ENCODE measurements at places on chromosomes 7 and 10.

- no peak for DNase-seq
Measured at GRCh38 chr10:43084812-43085211, 7.9 kb downstream of the RET start.

- no peak for DNase-seq
Measured at GRCh38 chr7:108723381-108723814, 153.7 kb downstream of the DNAJB9 start.

GRCh38 chr10:29583674-29584073 lies 51.1 kb downstream of the SVIL start:
- DNase-seq = no peak

DNA sequence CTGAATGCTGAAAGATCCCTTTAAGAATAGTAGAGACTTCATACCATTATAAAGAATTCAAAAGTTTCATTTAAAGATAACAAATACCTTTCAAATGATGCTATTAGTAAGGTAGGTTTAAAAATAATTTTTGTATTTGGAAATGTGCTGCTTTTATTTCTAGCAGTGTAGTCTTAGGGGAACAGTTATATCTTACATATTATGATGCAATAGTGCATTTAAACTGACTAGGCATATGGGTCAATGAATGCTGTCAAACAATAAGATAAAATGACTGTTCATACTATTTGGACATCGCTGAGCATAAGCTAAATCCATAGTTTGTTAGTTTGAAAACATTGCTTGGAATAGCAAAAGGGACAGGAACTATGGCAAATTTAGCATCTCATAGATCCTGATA lies 354.8 kb upstream of the SEMA3A start:
- no peak for DNase-seq

DNA sequence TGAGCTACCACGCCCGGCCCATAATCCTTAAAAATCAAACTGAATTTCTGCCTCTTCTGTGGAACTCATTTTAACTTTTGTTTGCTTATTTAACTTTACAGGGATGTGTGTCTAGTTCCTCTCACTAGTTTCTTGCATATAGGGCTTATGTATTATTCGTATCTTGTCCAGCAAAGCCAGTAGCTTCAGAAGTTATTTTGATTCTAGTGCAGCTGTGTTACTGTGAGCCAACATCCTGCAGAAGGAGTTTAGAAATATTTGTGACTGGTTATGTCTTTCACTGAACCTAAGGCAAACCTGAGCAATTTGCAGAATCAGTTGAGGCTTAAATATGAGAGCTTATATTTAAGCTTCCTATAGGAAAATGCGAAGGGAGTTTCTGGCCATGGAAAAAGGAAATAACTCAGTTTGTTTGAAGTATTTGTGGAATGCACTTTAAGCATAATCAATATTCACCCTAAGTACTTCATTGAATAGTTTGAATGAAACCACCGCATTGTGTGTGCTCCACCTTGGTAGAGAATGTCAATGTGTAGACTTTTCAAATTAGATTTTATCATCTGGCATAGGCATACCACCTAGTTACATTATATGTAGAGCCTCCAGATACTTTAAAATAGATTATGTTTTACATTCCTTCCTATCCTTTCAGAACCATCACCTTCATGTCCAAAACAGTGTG lies 90.8 kb downstream of the MCU start:
- no peak for DNase-seq

- no peak for DNase-seq
Measured at GRCh38 chr7:74452748-74453321, 871 bp upstream of the GTF2IRD1 start.

DNA sequence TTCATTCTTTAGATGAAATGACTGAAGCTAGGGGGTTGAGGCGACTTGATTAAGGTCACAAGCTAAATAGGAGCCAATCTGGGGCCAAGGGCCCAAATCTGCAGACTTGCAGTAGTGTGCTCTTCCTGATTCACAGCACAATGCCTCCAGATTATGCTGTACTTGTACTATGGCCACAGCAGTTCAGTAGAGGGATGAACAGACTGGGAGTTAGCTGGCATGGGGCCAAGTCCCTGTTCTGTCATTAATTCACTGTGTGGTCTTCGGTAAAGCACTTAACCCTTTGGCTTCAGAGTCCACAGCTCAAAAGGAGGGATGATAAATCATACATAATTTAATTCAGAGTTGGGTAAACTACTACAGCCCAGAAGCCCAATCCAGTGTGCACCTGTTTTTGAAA lies 196.8 kb downstream of the XPNPEP1 start:
- no peak for DNase-seq

DNA sequence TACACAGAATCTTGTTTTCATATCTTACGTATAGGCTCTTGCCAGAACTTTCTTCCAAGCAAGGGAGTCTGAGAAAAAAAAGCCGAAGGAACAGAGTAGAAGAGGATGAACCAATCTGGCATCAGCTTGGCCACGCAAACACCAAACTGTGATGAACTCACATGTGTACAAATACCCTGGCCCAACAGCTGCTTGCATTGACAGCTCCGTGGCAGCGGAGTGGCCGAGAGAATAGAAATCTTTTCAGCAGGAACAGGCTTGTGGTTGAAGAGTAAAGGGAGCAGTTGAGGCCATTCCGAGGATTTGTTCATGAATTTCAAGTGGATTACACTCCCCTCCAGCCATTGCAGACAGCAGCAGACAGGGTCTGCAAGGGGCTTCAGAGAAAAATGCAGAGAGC lies 173.8 kb upstream of the PLXNA4 start:
- DNase-seq = no peak

DNA sequence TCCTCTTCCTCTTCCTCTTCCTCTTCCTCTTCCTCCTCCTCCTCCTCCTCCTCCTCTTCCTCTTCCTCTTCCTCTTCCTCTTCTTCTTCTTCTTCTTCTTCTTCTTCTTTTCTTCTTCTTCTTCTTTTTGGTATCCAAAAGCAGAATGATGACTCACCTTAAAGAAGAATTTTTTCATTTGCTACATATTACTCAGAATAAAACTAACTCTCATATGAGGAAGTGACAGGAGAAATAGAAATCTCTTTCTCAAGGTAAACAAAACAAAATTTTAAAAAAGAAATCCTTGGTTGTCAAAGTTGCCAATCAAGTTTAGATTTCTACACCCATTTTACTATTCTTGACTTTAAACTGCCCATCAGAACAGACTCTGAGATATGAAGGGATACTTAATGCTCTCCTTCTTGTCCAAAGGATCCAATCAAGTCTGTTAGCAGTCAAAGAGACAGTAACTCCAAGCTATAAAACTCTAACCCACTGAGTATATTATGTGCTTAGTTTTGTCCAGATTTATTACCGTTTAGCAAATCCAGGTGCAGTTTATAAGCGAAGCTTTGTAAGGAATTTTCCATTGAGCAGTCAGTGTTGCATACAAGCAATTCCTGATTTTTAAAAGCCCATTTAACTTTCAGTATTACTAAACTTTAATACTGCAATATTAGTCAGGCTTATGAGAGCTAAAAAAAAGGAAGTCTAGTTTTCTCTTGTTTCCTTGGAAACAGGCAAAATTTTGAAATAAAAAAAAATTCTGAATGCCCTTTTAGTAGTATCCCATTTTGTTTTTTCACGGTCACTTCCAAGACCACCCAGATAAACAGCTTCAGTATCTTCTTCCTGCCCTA lies 43.1 kb upstream of the SNX13 start:
- DNase-seq = no peak

DNA sequence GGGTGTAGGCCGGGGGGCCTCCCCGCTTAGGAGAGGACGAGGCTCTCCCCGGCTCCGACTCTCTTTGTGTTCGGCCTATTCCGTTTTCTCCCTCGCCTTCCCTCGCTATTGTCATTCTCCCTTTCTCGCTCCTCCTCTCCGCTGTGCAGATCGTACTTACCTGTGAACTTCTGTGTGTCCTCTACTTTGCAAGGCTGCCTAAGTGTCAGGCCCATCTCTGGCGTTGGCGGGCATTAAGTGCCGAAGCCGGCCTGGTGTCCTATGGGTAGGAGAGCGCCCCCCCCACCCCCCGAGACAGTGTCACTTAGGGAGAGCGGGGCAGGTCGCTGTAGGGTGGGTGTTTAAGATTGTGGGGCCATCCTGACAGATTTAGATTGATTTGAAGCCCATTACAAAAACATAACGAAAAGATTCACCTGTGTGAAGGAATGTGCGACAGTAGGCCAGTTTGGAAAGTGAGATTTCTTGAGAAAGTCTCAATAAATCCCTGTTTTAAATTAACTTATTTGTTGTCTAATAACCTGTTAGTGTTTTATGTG lies 579 bp downstream of the RBM33 start:
- DNase-seq = peak; percentile 14

DNA sequence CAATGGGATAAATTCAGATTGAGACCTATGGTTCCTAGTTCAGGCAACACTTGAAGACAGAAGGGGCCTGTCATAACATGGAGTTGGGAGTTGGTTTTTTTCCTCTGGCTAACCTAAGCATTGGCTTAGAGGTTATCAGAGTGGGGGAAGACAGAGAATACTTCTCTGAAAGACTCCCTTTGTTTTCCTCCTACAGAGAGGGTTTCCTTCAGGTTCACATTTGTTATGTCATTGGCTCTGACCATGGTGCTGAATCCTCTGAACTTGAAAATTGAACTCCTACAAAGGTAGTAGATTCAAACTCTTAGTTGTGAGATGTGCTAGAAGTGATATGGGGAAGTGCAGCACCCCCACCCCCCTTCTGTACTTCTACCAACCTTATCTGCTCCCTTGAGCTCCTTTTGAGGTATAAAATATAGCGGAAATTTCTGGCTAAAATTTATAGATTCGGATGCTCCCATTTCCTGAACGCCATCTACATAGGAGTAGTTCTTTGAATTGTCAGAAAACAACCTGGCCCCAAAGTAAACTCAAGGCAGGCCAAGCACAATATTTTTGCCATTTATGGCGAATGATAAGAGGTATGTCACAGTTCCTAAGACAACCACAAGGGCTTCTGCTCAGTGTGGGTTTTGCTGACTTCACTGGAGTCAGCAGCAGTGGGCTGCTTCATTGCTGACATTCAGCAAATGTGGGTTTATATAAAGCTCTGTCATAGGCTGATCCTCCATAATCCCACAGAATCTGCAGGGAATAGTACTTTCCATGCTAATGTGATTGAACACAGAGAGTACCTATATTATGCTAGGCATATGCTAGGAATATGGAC lies 131.6 kb upstream of the KLF14 start:
- DNase-seq = no peak

DNA sequence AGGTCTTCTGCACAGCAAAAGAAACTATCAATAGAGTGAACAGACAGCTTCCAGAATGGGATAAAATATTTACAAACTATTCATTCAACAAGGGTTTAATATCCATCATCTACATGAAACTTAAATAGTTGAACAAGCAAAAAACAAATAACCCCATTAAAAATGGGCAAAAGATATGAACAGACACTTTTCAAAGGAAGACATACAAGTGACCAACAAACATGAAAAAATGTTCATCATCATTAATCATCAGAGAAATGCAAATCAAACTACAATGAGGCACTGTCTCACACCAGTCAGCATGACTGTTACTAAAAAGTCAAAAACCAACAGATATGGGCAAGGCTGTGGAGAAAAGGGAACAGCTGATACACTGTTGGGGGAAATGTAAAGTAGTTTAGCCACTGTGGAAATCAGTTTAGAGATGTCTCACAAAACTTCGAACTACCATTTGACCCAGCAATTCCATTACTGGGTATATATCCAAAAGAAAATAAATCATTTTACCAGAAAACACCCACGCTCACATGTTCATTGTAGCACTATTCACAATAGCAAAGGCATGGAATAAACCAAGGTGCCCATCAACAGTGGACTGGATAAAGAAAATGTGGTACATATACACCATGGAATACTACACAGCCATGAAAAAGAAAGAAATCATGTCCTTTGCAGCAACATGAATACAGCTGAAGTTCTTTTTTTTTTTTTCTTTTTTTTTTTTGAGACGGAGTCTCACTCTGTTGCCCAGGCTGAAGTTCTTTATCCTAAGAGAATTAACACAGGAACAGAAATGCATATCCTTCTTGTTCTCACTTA lies 172.6 kb downstream of the KLF6 start:
- DNase-seq = no peak

- no peak for DNase-seq
Measured at GRCh38 chr7:96322847-96323461, 1.1 kb upstream of the SLC25A13 start.

DNA sequence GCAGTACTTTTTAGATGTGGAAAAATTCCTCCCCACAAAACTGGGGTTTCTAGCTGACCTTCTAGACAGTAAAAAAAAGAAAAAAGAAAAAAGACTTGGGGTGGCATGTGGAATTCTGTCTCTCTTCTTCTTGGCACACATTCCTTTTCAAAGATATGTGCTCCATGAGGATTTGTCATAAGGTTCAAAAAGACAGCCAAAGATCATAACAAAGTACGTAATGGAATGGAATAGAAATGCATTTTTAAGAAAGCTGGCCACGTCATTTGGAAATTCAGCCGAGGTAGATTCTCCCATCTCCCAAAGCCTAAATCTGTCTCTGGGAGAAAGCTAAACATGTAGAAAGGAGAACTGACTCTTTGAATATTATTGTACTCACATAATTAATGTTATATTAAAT lies 381.3 kb upstream of the NFE2L3 start:
- no peak for DNase-seq

Data from stimulated activated CD8-positive, alpha-beta memory T cell treated with anti-CD3 and anti-CD28 coated beads, Interleukin-2, amount 100 ng/mL, for 48 hours (primary cell).